ENCODE measurements at places on chromosomes 12 and 14.

DNA sequence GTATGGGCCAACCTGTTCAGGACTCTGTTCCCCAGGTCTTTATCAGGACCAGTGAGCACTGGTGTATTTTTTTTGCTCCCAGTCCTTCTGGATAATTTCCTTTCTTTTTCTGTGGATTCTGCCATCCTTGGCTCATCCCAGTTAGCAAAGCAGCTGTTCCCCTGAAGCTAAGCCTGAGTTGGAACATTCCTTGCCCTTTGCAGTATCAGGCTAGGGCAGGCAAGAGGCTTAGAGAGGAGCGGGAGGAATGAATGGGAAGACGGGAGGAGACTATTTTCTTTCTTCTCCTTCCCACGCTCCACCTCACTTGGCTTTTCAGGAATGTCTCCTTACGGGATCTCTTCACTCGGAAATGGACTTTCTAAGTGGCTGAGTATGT lies 29.2 kb downstream of the ERG28 start:
- no peak for DNase-seq

- no peak for DNase-seq
These were observed 108.8 kb downstream of the CRACR2A start for GRCh38 chr12:3644104-3644503.

- DNase-seq: no peak
These were observed 241.6 kb upstream of the NPAS3 start for GRCh38 chr14:32697114-32697513.

GRCh38 chr12:109126784-109127183 lies 10.4 kb downstream of the ACACB start:
- no peak for DNase-seq

DNA sequence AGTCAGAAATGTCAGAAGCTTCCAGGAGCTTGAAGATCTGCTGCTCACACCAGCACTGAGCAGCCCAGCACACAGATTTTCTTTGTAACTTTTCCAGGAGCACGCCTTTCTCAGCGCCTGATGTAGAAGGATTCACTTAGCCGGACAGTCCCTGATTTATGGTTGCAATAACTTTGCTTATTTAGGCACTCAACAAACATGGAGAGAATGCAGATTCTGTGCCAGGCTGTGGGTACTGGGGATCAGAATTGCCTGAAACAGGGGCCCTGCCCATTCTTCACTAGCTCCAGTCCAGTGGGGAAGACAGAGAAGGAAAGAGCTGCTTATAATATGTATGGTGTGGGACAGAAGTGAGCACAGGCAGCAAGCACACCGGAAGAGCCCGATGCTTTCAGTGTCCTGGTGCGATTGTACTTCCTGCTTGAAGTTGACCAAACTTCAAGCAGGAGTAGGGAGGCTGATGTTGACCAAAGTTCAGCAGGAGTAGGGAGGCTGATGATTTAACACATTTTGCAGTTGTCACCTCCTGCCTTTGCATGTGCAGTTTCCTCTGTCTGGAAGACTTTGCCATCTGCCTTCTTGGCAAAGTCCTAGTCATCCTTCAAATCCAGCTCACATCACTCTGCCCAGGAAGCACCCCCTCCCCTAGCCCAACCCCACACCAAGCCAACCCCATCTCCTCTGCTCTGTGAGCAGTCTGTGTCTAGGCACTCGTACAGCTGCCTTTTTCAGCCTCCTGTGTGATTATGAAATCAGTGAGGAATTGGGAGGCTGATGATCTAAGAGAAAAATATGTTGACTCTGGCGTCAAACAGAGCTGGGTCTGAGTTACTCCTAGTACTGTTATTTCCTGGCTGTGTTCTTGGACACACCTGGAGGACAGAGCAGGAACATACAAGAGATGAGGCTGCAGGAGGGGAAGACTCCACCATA lies 12.0 kb upstream of the PRIMA1 start:
- no peak for DNase-seq

- no peak for DNase-seq
These were observed 423.4 kb downstream of the ZFP36L1 start for GRCh38 chr14:68369281-68370056.

- no peak for DNase-seq
These were observed 104.1 kb downstream of the LMNTD1 start for GRCh38 chr12:25449007-25449406.

- no peak for DNase-seq
These were observed 13.7 kb downstream of the TRMT61A start for GRCh38 chr14:103542605-103543088.

GRCh38 chr12:113202300-113203075 lies 17.0 kb downstream of the RITA1 start:
- no peak for DNase-seq

DNA sequence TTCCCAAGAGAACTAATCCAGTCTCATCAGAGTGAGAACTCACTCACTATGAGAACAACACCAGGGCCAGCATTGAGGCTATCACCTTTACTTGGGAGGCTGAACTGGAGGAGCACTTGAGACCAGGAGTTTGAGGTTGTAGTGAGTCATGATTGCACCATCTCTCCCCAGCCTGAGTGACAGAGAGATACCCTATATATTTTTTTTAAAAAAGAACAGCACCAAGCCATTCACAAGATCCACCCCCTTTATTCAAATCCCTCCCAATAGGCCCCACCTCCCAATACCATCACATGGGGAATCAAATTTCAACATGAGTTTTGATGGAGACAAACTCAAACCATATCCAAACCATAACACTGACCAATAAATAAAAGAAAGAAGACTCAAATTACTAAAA lies 3.7 kb upstream of the TMX1 start:
- DNase-seq: no peak

DNA sequence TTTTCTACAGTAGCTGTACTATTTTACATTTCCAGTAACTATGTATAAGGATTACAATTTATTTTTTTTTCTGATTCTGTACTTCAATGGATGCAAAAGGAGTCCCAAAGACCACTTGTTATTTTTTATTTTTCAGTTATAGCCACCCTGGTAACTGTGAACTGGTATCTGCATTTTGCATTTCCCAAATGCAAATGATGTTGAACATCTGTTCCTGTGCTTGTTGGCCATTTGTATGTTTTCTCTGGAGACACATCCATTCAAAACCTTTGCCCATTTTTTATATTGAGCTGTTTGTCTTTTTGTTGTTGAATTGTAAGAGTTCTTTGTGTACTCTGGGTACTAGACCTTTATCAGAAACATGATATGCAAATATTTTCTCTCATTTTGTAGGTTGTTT lies 485.6 kb downstream of the LRIG3 start:
- no peak for DNase-seq

- no peak for DNase-seq
These were observed 229.3 kb upstream of the LHX5 start for GRCh38 chr12:113700943-113701342.

Data from HS-5 (cell line).